CD8-positive, alpha-beta memory T cell (primary cell): ENCODE measurements at places on chromosomes 7 and 10.

- H3K36me3 ChIP-seq = peaks cover 63% of the 10 kb centered on the region
- no peak overlapping the region for H3K27ac ChIP-seq
- no peaks in the 10 kb centered on the region for H3K4me1 ChIP-seq
- H3K4me3 ChIP-seq = no peak overlapping the region
Measured at GRCh38 chr10:109866168-109866994, 56.9 kb downstream of the XPNPEP1 start.

GRCh38 chr10:101080933-101081931 is 19.4 kb downstream of the KAZALD1 start:
- H3K36me3 ChIP-seq = no peaks in the 10 kb centered on the region
- no peak for DNase-seq
- H3K27me3 ChIP-seq = no peaks in the 10 kb centered on the region
- no peak overlapping the region for H3K4me3 ChIP-seq
- no peaks in the 10 kb centered on the region for H3K4me1 ChIP-seq
- H3K27ac ChIP-seq = no peak overlapping the region

- no peaks in the 10 kb centered on the region for H3K27me3 ChIP-seq
- H3K27ac ChIP-seq = no peak overlapping the region
- no peak for DNase-seq
- H3K4me1 ChIP-seq = no peaks in the 10 kb centered on the region
Measured at GRCh38 chr10:29189256-29189655, 99.6 kb upstream of the LYZL1 start.

- peaks cover 8% of the 10 kb centered on the region for H3K4me1 ChIP-seq
- no peaks in the 10 kb centered on the region for H3K27me3 ChIP-seq
- no peak for DNase-seq
- H3K4me3 ChIP-seq = no peak overlapping the region
- H3K36me3 ChIP-seq = no peaks in the 10 kb centered on the region
Measured at GRCh38 chr7:100247152-100247757, 27.5 kb downstream of the PVRIG start.

GRCh38 chr7:102320181-102320580 is 33.5 kb downstream of the SH2B2 start:
- no peak overlapping the region for H3K4me3 ChIP-seq
- H3K27me3 ChIP-seq = peaks cover 3% of the 10 kb centered on the region
- no peaks in the 10 kb centered on the region for H3K36me3 ChIP-seq
- H3K27ac ChIP-seq = no peak overlapping the region
- H3K4me1 ChIP-seq = no peaks in the 10 kb centered on the region

- no peaks in the 10 kb centered on the region for H3K4me1 ChIP-seq
- H3K4me3 ChIP-seq = no peak overlapping the region
- DNase-seq = no peak
Measured at GRCh38 chr10:127889605-127890195, 3.0 kb downstream of the CLRN3 start.

DNA sequence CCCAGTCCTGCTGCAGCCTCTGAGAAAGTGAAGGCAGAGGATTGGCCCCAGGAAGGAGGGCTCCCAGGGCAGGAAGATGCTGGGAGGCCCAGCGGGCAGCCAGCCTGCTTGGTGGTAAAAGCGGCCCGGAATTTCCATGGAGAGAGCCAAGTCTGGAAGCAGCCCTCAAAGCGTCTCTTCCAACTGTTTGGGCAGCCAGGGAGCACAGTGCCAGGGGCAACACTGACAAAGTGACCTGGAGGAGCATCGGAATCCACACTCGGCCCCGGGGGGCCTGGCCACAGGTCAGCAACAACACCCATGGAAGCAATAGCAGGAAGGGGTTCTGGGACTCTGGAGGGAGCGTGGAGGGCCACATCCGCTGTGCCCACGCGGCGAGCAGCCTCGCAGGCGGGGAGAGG is 63.2 kb upstream of the FGFR2 start:
- H3K4me1 ChIP-seq = no peaks in the 10 kb centered on the region
- DNase-seq = no peak
- no peak overlapping the region for H3K27ac ChIP-seq

DNA sequence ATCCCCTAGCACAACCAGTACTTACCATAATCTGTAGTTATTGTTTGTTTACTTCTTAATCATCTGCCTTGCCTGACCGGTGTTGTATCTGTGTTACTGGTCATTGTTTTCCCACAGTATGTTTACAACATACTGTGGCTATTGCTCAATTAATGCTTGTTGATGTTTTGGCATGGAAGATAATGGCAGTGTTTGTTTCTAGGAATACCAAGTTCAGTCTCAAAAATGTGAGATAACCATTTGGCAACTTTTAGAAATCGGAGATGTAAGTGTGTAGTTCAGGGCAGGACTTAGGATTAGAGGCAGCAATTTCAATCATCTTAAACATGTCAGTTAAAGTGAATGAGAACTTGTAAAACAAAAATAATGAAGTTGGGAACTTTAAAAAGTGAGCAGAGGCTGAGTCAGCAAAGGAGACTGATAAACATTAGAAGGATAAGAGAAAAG is 8.2 kb downstream of the MINDY3 start:
- H3K4me3 ChIP-seq = no peak overlapping the region
- no peak for DNase-seq
- no peak overlapping the region for H3K27ac ChIP-seq
- no peaks in the 10 kb centered on the region for H3K27me3 ChIP-seq
- peaks cover 4% of the 10 kb centered on the region for H3K36me3 ChIP-seq

DNA sequence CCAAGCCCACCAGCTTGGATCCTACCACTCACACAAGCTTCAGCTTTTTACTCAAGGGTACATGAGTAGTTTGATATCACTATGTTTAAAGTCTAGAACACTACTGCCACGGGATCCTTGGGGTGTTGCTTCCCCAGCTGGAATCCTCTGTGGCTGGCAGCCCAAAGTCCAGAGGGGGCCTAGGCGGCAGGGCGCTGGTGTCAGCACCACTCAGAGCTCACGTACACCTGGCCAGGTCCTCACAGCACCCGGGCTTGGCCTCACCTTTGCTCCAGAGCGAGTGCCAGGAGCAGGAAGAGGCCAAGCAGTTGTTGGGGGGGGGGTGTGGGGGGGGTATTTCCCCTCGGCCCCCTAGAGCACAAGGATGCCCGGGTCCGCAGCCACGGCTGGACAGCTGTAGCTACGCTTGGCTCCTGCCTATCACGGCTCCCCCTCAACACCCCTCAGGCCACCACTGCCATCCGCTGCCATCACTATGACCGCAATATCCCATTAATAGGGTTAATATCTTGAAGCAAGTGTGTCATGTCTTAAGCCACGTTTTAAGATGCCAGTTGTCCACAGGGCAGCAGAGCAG is 17.0 kb downstream of the ZDHHC6 start:
- DNase-seq = no peak
- H3K4me3 ChIP-seq = no peak overlapping the region
- H3K36me3 ChIP-seq = peaks cover 63% of the 10 kb centered on the region
- no peak overlapping the region for H3K27ac ChIP-seq
- H3K27me3 ChIP-seq = no peaks in the 10 kb centered on the region
- H3K4me1 ChIP-seq = no peaks in the 10 kb centered on the region
